ENCODE measurements at places on chromosomes 5 and 9.

DNA sequence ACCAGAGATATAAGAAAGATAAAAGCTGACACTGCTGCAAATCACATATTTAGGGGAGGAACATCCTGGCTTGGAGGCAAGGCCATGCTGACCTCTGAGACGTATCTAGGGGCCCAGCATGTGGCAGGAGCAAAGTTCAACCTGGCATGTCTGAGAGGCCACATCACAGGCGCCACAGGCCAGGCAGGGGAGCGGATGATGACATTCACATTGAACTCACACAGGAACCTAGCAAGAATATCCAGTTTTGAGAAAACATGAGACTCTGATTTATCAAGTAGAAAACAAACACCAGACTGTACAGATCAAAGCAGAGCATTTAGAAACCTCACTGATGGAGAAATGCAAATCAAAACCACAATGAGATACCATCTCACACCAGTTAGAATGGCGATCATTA lies 64.2 kb upstream of the STK32A start:
- DNase-seq, result no peak

GRCh38 chr9:16803648-16804047 lies 66.8 kb downstream of the BNC2 start:
- DNase-seq, result no peak

DNA sequence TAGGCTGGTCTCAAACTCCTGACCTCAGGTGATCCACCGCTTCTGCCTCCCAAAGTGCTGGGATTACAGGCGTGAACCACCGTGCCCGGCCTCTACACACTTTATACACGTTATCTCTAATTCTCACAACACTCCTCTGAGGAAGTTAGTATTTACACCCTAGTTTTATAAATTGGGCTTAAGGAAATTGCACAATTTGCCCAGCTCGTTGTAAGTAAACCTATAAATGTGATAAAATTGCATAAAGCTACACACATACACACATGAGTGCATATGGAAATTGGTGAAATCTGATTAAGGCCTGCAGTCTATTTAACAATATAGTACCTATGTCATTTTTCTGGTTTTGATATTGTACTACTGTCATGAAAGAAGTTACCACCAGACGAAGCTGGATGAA lies 4.4 kb upstream of the SLC4A9 start:
- no peak for DNase-seq

- DNase-seq, result no peak
Measured at GRCh38 chr9:120768247-120768646, 25.0 kb downstream of the FBXW2 start.

GRCh38 chr9:126877418-126877817 lies 17.0 kb downstream of the ZBTB34 start:
- no peak for DNase-seq

DNA sequence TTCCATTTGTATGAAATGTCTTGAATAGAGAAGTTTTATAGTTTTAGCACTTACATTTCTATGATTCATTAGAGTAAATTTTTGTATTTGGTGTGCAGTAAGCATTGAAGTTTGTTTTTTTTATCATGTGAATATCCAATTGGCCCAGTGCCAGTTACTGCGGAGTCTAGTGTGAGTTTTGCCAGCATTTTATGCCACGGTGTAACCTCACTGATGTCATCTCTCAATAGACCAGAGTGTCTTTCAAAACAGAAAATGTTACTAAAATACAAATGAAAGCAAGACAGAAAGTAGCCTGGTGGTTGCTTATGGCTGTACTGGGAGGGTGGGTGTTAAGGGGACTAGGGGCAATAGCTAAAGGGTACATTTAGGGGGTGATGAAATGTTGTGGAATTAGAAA lies 62.8 kb downstream of the IPPK start:
- no peak for DNase-seq

DNA sequence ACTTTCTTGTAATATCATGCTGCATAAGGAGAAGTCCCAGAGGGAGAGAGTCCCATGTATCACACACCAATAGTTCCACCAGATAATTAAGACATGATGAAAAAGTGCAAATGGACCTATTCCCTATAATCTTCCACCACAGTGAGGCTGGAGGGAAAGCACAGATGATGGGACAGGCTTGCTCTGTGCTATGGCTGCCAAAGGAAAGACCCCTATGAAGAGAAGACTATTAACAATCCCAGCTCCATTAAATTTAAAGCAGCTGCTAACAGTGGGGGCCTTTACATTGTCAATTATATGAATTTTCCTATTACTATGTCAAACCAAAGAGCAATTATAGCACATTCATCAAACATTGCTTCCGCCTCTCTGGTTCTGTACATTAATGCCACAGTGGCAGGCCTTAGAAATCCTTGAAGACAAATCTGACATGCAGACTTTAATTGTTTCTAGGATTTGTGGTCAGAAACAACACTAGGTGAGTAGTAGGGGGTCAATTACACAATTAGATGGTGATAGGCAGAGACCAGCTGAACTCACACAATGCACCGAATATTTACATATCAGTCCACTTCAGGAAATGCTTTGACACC lies 551.3 kb downstream of the TLE1 start:
- DNase-seq, result no peak

- DNase-seq, result no peak
Measured at GRCh38 chr5:112034421-112034979, 277.5 kb upstream of the NREP start.

GRCh38 chr5:23820765-23821471 lies 313.5 kb downstream of the PRDM9 start:
- DNase-seq, result no peak

DNA sequence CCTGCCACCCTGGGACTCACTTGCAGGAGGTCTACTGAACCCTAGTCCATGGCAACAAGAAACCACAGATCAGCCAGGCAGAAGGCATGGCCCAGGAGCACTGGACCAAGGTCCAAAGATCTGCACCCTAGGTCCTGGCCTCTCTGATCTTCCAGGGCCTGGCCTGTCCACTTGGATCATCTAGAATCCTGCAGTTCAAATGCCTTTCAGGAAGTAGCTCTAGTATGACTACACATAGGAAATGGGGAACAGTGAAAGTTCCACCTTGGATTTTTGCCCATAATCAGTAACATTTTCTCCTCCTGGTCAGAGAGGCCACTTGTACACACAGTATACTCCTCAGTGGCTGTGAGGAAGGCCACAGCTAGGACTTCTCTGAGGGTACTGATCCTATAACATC lies 11.5 kb downstream of the ANXA6 start:
- no peak for DNase-seq

- no peak for DNase-seq
Measured at GRCh38 chr9:18261181-18261580, 212.8 kb upstream of the ADAMTSL1 start.

DNA sequence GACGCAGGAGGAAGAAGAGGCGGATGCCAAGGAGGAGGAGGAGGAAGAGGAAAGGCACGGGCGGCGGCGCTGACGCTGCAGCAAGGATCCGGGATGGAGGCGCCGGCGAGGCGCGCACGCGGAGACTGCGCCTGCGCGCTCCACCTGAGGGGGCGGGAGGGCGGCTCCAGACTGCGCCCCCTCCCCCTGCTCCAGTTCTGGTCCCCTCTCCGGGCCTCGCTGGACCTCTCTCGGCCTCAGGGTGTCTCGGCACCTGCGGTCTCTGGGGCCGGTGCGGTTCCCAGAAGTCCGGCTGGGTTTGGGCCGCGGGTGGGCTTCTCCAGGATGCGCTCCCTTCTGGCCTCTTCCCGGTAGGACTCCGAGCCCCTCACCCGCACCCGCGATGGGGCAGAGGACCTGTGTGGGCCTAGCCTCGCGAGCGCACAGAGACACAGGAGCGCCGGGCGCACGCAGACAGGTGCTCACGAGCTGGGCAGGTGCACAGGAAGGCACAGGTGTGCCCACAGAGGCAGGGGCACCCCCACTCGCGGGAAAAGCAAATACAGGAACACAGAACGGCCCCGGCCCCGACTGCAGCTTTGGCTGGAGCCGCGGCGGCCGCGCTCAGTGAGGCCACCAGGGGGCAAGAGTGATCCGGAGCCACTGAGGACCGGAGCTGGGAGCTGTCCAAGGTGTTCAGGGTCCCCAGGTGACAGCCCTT lies at the start of gene NPDC1:
Gene NPDC1 (minus strand): TSS at position 90 of the 700 bp plus-strand sequence. CDS start 188 bp downstream, outside the sequence.
- no peak for DNase-seq

GRCh38 chr5:37777432-37778130 lies 62.3 kb downstream of the GDNF start:
- DNase-seq, result no peak

DNA sequence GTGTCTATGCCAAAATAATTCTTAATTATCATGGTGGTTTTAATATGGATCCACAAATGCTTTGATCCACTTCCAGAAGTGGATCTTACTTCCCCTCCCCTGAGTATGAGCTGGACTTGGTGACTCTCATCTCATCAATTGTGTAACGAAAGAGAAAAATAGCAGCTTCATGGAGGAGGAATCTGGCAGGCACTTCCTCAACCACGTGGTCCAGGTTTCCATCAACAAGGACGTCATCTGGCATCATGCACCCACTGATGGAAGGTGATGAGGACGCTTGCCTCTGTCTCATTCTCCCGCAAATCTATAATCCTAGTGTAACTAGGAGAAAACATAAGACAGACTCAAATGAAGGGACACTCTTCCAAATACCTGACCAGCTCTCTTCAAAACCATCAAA lies 54.6 kb upstream of the S1PR3 start:
- DNase-seq, result no peak

DNA sequence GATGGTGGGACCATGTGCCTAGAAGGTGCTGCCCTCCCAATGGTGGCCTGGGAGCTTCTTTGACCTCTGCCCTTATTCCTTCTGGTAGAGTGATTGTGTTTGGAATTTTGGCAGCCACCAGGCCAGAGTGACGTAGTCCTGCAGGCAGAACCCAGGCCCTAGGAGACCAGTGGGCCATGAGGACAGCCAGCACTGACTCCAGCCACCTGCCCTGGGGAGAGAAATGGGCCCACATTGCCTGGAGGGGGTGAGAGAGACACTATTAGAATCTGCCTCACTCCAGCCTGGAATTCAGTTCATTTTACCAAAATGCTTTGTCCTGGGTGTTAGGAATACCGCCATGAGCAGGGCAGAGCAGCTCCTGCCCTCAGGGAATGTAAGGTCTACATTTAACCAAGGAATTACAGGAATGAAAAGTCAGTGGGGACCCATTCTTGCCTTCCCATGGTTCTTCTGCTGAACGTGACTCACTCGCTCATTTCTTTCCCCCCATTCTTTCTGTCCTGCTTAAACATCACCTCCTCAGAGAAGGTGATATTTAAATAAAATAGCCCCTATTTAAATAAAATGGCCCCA lies 5.5 kb upstream of the COL27A1 start:
- no peak for DNase-seq

- DNase-seq, result no peak
Measured at GRCh38 chr9:124014211-124014955, 2.8 kb downstream of the LHX2 start.

DNA sequence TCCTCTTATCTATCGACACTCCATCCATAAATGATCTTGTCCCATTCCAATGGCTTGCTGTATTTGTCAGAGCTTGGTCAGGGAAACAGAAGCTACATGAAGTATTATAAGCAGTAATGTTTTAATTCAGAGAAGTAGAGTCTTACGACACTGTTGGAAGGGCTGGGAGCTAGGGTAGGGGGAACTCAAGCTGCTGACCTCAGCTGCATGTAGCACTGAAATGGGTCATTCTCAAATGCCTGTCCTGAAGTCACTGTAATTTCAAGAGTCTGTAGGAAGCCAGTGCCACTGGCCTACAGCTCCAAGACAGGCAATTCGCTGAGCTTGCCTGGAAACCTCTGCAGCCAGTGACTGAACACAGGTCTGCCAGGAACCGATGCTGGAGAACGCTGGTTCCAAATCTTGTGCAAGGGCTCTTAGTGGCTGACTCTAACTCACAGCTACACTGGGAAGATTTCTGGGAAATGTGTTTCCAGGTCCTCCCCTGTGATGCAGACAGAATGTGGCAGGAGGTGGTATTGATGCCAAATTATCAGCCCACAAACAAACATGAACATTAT lies 532.4 kb downstream of the CCDC171 start:
- DNase-seq, result no peak

GRCh38 chr9:123914517-123915196 lies 15.3 kb downstream of the DENND1A start:
- DNase-seq, result no peak

DNA sequence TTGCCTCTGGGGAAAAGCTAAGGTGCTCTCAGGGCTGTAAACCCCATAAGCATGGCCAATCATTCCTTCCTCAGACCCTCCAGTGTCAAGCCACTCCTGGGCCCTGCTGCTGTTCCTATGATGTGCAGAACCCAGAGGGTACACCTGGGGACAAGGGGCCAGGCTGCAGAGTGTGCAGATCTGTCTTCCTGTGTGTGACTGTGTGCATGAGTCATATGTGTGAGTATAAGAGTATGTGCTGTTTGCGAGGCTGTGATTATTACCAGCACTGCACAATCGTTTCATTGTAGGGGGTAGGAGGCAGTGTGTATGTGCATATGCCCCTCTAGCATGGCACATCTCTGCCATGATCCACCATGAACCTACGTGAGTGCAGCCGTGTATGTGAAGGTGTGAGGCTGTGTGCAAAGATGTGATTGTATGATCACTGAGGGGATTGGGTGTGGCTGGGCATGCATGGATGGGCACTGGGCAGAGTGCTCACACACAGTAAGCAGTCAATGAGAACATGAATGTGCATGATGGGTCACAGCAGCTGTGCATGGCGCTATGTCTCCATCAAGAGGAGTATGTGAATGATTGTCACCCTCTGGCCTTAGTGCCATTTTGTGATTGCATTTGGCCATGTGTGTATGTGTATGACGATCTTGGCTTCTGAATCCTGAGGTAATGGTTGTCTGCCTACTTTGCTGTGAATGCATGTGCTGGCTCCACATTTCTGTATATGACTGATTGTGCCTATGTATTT lies 2.4 kb upstream of the OR1K1 start:
- DNase-seq, result no peak

DNA sequence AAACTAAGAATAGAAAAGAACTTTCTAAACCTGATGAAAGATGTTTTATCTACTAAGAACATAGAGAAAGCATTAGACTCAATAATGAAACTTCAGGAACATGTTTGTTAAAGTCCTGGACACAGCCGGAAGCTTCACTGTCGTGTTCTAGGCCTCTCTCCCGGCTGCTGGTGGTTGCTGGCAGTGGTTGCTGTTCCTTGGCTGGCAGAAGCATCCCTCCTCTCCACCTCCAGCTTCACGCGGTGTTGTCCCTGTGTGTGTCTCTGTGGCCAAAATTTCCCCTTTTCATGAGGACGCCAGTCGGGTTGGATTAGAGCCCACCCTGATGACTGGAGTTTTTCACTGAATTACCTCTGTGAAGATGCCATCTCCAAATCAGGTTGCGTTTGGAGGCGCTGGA lies 6.5 kb upstream of the MED10 start:
- DNase-seq, result no peak

Measured in cortex of kidney (tissue), 1 donor.